ENCODE measurements at places on chromosomes 5 and 9.

DNA sequence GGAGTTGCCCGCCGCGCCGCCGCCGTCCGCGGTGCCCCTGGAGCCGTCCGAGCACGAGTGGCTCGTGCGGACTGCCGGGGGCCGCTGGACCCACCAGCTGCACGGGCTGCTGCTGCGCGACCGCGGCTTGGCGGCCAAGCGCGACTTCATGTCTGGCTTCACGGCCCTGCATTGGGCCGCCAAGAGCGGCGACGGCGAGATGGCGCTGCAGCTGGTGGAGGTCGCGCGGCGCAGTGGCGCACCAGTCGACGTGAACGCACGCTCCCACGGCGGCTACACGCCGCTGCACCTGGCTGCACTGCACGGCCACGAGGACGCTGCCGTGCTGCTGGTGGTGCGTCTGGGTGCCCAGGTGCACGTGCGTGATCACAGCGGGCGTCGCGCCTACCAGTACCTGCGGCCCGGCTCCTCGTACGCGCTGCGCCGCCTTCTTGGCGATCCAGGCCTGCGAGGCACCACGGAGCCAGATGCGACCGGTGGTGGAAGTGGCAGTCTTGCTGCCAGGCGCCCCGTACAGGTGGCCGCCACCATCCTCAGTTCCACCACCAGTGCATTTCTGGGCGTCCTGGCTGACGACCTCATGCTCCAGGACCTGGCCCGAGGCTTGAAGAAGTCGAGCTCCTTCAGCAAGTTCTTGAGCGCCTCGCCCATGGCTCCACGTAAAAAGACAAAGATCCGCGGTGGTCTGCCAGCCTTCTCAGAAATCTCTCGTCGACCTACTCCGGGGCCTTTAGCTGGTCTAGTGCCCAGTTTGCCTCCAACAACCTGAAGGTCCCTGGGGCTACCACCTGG, 1.6 kb downstream of the SOWAHA start:
- DNase-seq, result no peak

DNA sequence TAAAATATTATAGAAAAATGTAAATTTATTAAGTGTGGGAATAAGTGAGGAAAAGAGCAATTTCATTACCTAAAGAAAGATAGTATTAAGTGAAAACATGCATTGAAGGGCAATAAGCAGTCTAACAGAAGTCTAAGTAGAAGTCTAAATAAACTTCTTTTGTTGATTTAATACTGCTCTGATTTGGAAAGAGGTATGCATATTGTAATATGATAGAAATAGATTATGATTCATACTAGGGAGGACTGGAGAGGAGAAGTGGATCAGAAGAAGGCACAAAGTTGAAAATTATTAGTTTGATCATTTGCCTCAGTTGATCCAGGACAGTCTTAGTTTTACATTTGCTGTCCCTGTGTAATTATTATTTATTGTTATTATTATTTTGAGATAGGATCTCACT, 6.6 kb upstream of the ERBIN start:
- no peak for DNase-seq

DNA sequence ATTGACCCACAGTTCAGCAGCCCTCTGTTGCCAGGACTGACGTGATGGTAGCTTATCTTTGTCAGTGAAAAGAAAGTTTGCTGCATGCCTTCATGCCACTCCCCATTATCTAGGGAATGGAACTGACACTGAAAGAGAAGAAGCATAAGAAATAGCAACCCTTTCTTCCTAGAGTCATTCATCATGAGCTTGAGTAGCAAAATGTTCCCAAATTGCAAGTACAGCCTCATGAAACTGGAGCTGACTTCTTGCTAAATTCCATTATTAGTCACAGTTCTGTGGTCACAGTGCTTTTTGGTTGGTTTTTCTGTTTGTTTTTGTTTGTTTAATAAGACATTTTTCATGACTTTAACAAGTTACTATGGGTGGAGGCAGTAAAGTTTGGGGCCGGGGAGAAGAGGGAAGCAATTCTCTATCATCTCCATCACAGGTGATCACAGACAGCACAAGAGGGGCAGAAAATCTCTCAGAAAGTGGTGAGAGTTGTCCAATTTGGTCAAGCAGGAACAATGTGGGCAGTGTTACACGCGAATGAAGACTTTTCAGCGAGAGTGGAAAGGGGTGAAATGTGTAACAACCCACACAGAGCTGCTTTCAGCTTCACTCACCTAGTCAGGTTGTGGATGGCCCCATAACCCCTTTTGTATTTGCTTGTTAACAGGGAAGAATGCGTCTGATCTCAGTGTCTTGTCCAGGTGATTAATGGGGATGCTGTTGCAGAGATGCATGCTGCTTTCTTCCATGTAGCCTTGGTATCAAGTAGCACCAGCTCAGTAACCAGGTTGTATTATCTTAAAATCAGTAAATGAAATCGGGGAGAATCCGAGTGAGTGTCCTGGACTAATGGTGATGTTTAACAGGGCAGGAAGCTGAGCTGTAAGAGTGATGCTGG, 440.4 kb downstream of the DMRT2 start:
- no peak for DNase-seq

GRCh38 chr5:55592388-55593114, 57.8 kb upstream of the PLPP1 start:
- DNase-seq, result no peak

DNA sequence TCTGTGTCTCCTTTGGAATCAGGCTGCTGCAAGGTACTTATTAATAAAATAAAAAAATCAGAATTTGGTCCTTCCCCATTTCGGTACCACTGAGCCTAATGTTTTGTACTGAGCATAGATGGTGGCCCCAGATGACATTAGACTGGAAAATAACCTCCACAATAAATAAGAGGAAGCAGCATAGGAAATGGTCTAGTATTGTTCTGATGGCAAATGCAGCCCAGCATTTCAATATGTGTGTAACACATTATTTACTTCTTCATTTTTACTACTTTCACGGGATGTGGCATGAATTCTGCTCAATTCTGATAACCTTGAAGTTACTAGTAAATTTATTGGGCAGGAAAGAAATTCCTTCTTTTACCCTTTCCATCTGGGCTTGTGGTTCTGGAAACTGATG, 295.6 kb downstream of the ADGRV1 start:
- no peak for DNase-seq

GRCh38 chr5:142356349-142356715, 31.5 kb upstream of the SPRY4 start:
- no peak for DNase-seq

DNA sequence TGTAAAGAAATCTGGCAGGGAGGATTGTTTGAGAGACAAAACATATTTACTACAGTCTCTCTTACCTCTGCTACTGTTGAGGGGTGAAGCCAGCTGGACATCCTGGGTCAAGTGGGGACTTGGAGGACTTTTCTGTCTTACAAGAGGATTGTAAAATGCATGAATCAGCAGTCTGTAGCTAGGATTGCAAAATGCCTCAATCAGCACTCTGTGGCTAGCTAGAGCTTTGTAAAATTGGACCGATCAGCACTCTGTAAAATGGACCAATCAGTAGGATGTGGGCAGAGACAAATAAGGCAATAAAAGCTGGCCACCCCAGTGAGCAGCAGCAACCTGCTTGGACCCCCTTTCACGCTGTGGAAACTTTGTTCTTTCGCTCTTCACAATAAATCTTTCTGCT, 995.8 kb upstream of the CDH6 start:
- no peak for DNase-seq

DNA sequence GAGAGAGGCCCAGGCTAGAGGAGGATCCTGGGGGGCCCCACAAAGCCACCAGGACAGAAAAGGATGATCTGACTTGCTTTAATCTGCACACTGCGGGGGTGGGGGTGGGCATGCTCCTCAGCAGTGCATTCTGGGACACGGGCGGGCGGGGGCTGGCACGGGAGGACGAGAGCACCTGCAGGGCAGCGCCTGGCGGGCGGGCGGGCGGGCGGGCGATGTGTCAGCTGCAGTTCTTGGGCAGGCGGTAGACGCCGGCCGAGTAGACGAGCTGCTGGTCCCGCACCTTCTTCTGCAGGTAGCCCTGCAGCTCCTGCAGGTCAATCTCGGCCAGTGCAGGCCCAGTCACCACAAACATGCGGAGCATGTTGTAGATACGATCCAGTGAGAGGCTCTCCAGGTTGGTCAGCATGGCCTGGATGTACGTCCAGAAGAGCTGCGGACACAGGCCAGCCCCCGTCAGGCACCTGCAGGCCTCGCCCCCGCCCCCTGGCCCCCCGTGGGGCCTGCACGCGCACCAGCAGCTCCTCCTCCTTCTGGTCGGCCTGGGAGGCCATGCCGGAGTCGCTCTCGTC, 3.0 kb upstream of the TMEM210 start:
- DNase-seq, result no peak

DNA sequence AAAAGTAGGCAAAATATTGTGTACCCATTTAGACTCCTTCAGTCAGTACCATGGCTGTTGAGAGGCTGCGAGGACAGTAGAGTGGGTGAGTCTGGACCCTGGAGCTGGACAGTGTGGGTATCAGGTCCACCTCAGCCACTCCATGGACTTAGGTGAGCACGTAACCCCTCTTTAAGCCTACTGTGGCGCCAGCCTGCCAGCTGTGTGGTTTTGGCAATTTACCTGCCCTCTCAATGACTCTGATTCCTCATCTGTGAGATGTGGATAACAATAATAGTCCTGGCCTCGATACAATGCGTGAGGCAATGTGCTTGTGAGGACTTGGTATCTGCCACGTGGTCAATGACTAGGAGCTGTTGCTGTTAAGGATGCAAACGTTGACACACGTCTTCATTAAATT, 17.9 kb downstream of the SLC1A3 start:
- DNase-seq, result no peak

DNA sequence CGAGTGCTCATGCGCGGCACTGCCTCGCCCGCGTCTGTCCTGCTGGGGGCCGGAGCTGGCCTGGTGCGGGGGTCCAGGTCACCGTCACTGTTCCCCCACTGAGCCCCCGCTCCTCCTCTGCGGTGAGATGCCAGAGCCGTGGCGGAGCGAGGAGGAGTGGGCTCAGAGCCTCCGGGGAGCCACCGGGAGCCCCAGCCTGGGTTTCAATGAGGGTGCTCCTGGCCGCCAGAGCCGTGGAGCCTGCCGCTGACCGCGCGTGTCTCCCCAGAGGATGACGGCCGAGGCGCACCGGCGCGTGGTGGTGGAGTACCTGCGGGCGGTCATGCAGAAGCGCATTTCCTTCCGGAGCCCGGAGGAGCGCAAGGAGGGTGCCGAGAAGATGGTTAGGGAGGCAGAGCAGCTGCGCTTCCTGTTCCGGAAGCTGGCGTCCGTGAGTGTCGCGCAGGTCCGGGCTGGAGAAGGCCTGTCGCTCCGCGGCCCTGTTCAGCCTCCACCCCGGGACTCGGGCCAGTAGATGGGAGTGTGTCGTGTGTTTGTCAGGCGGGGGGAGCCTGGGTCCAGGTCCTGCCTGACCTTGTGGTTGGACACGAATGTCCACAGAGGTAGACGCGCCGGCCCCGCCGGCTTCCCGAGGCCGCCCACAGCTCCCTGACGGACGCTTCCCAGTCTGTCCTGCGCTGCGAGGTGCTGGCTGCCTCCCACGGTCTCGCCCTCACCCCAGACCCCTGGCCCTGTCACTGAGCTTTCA, 22.0 kb downstream of the EXOC3 start:
- no peak for DNase-seq

GRCh38 chr5:148882332-148882731, 55.9 kb downstream of the ADRB2 start:
- DNase-seq, result no peak

DNA sequence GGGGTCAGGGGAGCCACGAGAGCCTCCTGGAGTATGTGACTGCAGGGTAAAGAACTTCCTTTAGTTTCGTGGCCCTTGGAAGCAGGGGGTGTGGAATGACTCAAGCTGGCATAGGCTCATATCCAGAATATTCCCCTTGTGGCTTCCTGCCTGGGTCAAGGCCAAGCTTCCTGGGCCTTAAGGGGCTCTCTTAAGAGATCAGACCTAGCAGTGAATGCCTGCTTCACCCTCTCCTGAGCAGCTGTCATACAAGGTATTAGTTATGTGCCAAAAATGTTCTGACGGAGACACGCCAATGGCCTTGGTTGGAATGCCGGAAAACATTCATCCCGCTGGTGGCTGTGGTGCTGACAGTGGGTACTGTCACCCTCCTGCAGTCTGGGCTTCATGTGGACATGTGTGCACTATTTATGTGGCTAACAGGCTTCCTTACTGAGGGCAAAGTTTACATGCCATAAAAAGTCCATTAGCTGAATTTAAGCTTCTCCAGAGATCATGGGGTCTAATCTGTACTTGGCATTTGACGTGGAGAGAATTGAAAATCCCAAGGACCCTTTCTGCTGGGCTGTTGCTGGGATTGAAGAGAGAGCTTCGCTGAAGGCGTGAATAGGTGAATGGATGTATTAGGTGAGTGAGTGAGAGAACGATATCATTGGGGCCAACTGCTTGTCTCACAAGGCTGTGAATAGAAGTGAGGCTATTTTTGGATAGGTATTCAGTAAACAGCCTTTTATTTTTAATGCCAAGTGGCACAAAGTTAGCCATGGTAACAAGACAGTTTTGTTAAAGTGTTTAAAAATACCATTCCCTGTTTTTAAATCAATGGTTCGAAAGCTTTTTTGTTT, 156.8 kb downstream of the MACROH2A1 start:
- DNase-seq, result no peak

DNA sequence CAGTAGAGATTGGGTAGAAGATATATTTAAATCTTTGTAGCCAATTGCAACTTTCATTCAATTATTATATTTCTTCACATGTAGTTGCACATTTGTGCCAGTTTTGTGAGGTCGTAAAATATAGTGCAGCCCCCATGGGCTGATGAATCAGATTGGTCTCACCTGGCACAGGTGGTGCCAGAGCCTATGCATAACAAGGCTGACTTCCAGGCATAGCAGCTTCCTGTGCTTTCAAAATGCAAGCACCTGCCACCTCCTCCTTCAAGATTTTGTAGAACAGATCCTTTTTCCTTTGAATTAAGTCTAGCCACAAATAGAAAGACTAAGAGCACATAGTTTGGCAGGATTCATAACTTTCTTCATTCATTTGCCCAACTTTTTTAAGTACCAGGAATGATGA, 87.1 kb downstream of the STARD4 start:
- DNase-seq, result no peak

- no peak for DNase-seq
These were observed 77.7 kb downstream of the FOXD1 start for GRCh38 chr5:73370640-73371583.

DNA sequence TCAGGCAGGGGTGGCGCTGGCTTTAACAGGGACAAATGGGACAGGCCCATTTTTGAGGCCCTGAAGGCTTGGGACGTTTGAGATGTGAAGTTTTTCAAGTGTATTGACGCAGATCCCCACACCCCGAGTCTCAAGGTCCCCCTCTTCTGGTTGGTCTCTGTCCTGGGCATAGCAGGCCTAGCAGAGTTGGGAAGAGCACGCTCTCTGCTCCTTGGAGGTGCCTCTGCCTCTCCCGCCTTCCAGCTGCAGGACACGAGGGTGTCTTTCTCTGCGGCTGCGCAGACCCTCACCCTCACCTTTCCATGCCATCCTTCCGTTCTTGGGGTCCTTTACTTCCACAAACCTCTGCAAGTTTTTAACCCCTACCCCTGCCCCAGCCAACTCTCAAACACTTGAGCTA, 18.6 kb downstream of the ADAMTSL2 start:
- no peak for DNase-seq

DNA sequence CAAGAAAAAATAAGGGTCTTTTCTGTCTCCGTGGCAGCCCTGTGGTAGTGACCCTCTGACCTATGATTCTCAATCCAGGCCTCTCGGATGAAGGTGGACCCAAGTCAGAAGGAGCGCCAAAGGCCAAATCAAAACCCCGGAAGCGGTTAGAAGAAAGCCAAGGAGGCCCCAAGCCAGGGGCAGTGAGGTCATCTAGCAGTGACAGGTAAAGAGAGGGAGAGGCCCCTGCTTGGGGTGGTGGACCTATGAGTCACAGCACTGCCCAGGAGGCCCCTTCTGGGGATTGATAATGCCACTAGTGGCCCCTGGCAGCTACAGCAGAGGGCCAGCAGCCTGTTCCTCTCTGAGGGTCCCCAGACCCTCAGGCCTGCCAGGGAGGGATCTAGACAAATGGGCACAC, 6.4 kb upstream of the SLC2A8 start:
- no peak for DNase-seq

Data from posterior cingulate gyrus (tissue), 11 donors.